DMS 273 treated with DMSO at 0.1 percent for 48 hours (cell line): ENCODE measurements at places on chromosomes 7 and 10.

DNA sequence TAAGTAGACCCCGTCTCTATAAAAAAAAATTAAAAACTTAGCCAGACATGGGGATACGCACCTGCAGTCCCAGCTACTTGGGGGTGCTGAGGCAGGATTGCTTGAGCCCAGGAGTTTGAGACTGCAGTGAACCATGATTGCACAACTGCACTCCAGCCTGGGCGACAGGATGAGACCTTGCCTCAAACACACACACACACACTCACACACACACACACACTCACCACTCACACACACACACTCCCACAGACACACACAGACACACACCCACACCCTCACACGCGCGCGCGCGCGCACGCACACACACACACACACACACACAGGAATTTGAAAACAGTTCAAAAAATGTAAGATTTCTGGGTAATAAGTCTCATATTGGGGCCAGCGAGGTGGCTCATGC, 8.7 kb upstream of the GRIFIN start:
- DNase-seq = no peak

- DNase-seq = no peak
Measured at GRCh38 chr10:66823301-66823700, 102.5 kb upstream of the LRRTM3 start.

- DNase-seq = no peak
Measured at GRCh38 chr7:47581804-47582763, at the start of gene TNS3. Gene TNS3, minus strand, starts transcription at chr7:47582111. Its CDS starts 142,475 bp downstream, at chr7:47439636.

DNA sequence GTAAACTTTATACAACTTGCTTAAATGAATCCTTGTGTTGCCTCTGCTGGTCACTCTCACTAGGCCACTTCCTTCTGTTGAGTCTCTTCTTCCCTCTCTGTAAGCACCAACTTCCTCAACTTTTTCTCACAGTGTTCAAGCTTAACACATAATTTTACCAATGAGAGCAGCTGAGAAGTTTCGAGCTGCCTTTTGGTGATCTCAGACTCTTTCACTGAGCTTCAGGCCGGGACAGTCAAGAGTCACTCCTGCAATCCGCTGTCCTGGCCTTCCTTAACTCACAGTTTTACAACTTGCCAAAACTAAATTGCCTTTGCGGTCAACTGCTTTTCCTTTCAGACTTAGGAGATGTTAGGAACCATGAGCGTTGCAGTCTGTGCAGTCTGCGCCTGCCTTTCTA, 47.4 kb downstream of the PRPF18 start:
- no peak for DNase-seq

DNA sequence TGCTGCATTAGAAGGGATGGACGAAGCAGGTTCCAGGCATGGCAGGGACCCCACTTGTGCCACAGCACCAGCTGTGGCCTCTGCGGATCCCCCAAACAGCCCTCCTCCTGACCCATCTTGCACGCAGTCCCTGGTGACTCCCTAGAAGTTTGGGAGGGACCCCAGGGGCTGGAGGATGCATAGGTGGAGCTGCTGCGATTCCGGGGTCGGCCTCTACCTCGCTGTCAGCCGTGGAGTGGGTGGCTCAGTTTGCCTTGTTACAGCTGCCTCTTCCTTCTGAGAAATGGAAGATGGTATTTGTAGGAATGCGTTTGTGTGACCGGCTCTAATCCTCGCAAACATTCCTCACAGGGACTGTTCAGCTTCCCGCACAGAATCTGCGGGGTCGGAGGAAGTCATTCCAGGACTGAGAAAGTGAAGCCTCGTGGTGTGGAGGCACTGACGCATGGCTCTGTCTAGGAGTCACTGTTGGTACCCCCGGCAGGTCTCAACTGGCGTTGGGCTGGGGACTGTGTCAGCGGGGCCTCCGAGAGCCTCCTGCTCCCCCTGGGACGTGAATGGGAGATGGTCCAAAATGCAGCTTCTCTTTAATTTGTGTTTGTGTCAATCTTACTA, 17.5 kb downstream of the PWWP2B start:
- no peak for DNase-seq

GRCh38 chr7:116593359-116594075, 68.7 kb downstream of the CAV1 start:
- no peak for DNase-seq

GRCh38 chr10:17647326-17647725, 3.4 kb downstream of the STAM start:
- DNase-seq = no peak

GRCh38 chr7:2882111-2882510, 38.0 kb upstream of the GNA12 start:
- no peak for DNase-seq

- no peak for DNase-seq
Measured at GRCh38 chr7:64849250-64849923, 53.7 kb upstream of the ZNF273 start.

DNA sequence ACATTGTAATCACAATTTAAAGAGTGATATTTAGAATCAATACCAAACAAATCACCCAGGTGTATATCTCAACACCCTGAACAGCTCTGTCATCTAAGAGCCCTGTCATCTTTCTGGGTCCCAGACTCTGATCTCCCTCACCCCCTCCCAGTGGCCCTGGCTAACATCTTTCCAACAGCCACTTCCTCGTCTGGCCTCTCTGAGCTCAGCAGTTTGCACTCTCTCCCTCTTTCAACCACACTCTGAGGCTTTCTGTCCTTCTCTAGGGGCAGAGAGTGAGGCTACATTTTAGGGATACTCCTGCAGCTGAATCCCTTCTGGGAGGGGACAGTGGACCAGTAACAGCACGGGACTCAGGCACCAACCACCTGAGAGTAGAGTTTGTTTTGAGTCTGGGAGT, 17.1 kb upstream of the PRRT4 start:
- no peak for DNase-seq

DNA sequence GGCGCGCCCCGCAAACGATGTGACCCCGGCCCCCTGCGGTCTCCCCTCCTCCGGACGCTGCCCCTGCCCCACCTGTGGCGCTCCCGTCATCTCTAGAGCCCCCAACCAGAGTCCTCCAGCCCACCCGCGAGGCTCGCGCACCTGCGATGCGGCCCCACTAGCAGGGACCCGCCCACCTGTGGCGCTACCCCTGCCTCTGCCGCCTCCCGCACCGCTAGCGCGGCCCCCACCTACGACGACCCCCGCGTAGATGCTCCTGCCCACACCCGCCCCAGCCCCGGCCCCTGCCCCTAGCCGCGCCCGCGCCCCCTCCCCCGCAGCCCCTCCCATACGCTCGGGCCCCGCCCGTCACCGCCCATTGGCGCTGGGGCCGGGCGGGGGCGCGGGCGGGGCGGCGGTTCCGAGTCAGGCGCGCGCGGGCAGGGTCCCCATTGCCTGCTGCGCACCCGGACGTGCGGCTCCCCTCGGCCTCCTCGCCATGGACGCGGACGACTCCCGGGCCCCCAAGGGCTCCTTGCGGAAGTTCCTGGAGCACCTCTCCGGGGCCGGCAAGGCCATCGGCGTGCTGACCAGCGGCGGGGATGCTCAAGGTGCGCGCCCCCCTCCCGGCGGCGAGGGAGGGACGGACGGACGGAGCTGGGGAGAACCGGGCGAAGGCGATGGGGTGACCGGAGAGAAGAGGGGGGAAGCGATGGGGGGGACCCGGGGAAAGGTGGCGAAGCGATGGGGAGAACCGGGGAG, at the start of gene PFKP:
TSS of gene PFKP (plus strand) at position 431 of the 741 bp plus-strand sequence. CDS start at position 479, 48 bp downstream.
- no peak for DNase-seq

DNA sequence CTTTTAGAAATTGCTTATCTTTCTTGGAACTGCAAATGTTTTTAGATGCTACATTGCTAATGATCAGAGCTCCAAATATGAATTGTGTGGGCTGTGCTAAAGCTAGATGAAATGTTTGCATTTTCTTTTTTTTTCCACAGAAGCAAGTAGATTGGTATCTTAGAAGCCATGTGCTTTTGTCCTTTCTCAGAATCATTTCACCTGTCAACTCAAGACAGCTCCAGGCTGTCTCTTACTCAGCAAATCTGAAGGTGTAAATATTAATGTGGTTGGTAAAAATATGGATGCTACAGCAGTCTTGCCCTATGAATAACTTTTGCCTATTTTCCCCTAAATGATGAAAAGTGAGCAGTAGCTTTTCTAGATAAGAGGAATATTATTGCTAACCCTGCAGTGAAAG, 41.2 kb downstream of the AP3M1 start:
- DNase-seq = no peak

- DNase-seq = no peak
Measured at GRCh38 chr7:122750389-122750788, 47.7 kb upstream of the RNF148 start.

GRCh38 chr7:18503126-18503866, 7.7 kb downstream of the HDAC9 start:
- no peak for DNase-seq

DNA sequence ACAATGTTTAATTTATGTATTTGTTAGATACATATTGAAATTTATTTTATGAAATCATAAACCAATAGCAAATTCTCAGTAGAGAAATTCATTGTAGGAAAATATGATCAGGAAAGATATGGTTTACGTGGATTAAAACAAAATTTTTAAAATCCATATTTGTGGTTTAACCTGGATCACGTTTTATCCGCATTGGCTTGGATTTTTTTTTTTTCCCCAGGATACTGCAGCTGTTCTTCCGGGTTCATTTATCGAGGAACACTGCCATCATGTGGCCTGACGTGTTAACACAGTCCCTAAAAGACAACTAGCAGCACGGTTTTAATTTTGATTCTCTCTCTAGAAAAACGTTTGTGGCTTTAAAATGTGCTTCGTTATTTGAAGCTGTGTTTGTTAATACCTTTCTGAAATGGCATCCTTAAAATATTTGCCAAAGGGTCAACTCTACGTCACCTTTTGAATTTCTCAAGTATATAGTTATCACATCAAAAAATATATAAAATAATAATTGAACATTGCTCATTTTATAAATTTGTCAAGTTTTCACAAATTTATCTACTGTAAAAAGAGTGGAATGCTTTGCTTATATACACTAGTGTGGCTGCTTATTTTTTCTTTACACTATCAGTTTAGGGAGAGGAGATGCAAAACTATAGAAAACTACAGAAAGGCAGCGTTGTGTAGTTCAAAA, 8.7 kb upstream of the ASB4 start:
- DNase-seq = peak; percentile 51

GRCh38 chr7:107937531-107937930, 46.5 kb downstream of the DLD start:
- no peak for DNase-seq

GRCh38 chr7:15921576-15921975, 235.1 kb upstream of the MEOX2 start:
- DNase-seq = no peak

DNA sequence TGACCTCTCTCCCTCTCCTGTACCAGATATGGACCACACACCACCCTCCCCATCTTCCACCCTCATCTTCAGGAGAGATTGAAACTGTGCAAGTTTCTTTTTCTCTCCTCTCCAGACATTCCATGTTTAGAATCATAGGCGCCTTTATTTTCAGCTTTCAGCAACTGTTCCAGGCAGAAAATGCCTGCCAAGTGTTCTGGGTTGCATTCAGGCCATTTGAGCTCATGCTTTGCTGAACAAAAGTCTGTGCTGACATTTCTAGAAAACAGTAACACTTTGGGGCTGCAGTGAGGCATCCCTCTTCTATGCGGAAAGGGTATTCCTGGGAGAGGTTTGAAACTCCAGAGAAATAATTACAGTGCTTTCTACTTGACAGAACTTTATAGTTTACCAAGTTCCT, 361.7 kb downstream of the GPAM start:
- no peak for DNase-seq

DNA sequence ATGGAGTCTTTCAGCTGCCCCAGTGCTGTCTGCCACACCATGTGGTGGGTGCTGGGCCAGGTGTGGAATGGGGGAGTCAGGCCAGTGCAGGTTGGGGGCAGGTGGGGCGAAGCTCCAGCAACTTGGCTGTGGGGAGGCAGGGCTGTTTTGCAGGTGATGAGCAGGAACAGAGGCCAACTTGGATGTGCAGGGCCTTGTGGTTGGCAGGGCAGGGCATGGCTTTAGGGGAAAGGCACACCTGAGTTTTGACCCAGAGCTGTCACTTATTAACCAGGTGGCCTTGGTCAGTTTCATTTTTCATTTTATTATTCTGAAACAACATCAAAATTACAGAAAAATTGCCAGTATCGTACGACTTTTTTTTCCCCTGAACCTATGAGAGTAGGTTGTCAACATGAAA, 1.1 kb upstream of the SFTPA2 start:
- DNase-seq = no peak

GRCh38 chr7:18517646-18518045, 22.1 kb downstream of the HDAC9 start:
- DNase-seq = no peak

DNA sequence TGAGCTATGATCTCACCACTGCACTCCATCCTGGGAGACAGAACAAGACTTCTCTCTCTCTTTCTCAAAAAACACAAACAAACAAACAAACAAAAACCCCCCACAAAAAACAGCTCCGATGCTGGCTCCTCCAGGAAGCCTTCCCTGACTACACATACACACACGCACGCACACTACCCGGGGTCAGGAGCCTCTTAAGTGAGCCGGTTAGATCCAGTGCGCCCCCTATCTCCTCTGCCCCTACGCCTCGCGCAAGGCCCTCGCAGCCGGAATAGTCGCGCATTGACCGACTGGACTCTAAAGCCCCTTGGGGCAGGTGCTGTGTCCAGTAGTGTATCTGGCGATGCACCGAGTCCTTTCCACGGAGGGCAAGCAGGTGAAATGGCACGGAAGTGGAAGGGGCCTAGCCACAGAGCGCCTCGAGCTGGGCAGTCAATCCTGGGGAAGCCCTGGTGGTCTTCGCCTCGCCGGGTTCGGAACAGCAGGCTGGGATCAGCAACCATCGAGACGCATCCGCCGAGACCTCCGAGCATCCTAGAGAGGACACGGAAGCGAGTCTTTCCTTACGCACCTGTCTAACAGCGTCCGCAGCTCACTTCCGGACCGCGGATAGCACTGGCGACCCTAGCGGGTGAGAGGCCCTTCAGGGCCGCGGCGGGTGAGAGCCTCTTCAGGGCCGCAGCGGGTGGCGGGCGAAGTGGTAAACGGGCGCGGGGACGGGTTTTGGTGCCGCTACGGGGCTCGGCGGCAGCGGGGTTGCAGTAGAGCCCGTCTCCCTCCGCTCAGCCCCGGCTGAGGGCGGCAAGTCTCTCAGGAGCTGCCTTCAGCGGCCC, at the start of gene ZSCAN25:
TSS of gene ZSCAN25 (plus strand) at position 588 of the 833 bp plus-strand sequence. CDS start 2,661 bp downstream, outside the sequence.
- peak; percentile 92 for DNase-seq

DNA sequence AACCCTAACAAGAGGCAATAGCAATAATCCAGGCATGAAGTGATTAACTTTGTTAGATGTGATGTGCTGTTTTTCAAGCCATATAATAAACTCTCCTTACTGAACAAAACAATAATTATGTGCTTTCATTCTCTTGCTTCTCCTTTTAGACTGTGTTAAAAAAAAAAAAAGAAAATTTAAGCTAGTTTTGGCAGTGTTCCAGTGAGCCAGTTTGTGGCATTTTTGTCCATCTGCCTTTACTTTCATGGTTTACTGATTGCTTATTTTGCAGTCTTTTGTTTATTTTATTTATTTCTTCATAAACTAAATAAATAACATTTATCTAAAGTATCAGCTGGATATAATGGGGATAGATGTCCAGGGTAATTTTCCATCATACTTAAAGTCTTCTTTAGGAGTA, 625.3 kb downstream of the CNTNAP2 start:
- DNase-seq = no peak
